ENCODE measurements at places on chromosomes 2 and 18.

- no peak for DNase-seq
Measured at GRCh38 chr2:64613276-64613675, 40.4 kb downstream of the SERTAD2 start.

- no peak for DNase-seq
Measured at GRCh38 chr2:127719301-127720218, 18.3 kb downstream of the SFT2D3 start.

DNA sequence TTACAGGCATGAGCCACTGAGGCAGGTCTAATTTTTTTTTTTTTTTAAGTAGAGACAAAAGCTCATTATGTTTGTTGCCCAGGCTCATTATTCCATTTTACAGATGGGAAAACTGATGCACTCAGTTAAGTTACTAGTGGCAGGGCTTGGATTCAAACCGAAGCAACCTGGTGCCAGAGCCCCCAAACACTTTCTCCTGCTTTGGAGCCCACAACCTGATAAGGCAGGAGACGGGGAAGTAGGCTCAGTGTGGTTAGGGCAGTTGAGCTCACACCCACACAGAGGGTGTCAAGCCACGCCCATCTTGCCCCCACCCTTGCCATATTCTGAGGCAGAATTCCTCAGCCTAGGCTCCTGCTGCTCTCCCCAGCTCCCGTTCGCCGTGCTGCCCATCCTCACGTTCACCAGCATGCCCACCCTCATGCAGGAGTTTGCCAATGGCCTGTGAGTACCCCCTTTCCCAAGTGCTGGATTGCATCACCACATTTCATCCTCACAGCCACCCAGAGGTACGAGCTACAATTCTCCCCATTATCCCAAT is 5.8 kb upstream of the CTDSP1 start:
- DNase-seq, result no peak

DNA sequence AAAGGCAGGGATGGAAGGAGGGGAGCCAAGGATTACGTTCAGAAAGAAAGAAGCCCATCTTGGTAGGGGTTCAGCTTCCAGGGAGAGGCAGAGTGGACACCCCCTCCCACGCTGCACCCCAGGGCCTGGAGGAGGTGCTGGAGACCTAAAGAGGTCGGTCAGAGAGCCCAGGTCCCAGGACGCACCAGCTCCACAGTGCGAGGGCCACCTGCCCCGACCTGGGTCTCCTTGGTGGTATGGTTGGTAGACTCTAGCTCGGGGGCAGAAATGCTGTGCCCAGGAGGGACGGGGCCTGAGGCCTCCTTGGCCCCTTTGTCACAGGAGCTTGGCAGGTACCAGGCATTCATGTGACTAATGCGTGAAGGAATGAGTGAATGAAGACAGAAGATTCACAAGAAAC is 87.1 kb upstream of the RAB6C start:
- no peak for DNase-seq

GRCh38 chr18:67618061-67618460 is 101.5 kb upstream of the DSEL start:
- no peak for DNase-seq

DNA sequence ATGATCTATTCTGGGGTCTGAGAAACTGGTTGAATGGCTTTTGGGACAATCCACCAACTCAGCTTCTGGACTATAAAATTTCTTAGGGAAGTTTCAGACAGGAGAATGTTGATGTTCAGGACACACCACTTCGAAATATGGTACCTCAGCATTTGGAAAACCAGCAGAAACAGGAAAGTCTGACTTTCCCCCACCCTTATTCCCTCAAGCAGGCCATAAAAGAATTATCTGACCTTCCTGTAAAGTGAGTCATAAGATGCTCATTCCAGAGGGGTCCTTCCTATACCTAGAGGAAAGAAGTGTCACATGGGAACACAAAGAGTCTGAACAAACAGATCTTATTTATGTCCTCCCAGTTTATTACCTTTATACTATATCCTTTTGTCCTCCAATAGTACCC is 415.0 kb downstream of the CPS1 start:
- no peak for DNase-seq

DNA sequence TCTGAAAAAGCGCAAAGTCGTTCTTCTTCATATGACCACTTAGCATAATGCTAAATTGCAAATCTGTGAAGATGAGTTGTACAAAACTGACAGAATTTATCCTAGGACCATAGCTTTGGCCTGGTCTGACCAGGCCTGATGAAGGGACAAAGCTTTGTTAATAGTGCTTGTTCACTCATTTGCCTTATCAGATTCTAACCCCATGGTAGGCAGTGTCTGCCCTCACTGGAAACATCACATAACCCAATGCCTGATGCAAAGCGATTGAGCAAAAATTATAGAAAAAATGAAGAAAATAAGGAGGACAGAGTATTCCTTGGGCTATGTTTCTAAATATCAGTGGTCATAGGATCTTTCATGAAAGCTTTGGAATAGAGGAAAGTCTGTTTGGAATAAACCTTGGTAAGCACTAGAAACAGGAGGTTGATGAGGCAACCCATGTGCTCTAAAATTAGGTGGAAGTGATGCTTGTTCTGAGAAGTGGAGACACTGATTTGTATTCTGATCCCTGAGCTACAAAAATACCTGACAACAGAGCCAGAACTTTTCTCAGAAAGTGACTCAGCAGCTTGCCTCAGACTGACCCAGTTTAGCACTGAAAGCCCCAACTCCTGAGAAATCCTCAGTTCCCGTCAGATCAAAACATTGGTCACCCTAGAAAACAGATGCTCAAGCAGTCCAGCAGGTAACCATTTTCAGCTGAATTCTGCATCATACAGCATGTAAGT is 131.4 kb upstream of the MAPRE2 start:
- DNase-seq, result no peak

DNA sequence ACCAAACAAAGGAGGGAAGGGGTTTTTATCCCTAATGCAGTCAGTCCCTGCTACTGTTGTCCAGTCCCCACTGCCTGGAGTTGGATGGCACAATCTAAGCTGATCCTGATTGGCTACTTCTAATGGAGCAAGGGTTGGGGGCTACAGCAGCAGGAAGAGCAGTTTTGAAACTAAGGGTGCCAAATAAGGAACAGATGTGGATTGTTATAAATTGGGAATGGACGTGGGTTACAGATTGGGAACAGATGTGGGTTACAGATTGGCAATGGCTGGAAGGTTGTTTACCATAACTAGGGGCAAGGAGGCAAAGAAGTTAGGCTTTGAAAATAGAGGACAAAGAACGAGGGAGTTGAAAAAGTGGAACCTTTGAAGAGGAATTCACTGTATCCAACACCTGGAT is 16.0 kb upstream of the PROM2 start:
- DNase-seq, result no peak

GRCh38 chr2:229775614-229776313 is 61.4 kb upstream of the DNER start:
- DNase-seq, result no peak

DNA sequence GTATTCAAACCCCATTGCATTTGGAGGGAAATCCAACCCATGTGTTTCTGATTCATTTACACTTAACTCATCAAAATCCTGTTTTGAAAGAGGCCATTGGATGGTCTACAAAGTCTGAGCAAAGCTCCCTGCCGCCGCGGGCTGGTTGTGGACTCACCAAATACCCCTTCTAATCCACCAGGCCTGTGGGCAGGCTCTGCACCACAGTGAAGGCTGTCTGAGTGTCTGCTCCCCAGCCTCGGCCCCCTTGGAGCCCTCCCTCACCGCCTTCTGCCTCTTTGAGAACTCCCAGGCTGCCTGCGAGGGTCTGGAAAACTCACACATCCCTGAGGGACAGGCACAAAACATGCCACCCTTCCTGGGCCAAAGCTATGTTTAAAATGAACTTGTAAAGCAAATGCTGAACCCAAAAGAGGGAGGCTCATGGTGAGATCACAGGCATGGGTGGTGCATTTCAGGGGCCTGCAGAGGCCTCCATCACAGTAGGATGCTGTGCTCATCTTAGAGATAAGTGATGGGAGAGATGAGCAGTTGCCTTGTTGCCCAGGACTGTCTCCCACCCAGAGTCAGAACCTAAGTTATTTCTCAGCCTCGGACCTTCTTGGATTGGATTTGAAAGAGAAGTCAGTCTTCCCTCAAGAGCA is 225.0 kb downstream of the CYP26B1 start:
- DNase-seq, result no peak

GRCh38 chr2:214816008-214816533 is 6.6 kb upstream of the BARD1 start:
- DNase-seq, result no peak

GRCh38 chr2:40831321-40831873 is 379.5 kb upstream of the SLC8A1 start:
- no peak for DNase-seq

DNA sequence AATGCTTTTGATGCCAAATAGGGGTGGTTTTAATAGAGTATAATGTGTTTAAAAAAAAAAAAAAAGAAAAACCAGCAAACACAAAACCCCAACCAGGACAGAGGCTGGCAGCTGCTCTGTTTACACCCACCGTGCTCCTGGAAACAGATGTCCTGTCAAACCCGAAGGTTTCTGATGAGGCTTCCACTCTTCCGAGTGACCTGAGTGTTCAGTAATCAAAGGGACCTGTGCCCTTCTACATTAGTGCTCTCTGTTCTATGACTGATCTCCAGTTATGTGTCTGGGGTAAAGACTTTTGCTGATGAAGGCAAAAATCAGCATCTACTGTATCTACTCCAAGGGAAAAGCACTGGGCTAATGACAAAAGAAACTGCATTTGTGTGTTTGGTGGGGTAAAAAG is 3.5 kb upstream of the KLHL29 start:
- DNase-seq, result no peak

DNA sequence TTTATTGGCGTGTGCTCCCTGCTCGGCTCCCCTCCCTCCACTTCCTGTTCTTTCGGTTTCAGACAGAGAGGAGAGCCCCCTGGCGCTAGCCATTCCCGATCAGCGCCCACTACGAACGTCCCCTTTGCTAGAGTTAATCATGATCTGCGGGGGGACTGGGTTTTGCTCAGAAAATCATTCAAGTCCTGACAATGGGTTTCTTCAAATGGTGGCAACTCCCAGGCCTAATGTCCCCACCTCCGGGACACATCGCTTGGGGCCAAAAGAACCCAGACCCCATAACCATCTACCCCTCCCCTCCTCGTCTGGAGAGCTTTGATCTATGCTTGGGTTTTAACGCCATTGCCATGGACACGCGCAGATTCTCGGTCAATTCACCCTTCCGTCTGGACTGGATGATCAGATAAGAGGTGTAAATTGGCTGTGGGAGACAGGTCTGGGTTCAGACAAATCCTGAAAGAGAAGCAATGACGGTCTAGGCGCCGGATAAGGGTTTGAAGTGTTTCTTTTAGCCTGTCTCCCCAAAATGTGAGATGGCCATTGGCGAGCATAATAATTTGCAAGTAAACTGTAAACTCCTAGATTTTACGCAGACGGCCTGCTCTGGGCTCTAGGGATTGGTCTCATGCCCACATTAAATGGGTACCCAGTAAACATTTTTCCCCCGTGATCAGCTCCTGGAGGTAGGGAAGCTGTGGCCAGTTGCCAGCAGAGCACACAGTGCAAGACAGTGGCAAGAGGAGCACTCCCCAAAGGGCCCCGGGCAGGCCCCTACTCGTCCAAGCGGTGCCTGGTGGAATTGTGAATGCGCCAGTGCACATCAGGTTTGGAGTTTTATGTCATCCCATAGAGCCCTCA is 4.7 kb downstream of the NRP2 start:
- no peak for DNase-seq

GRCh38 chr18:36648803-36649202 is 180.0 kb downstream of the TPGS2 start:
- no peak for DNase-seq

GRCh38 chr2:171741189-171741588 is 53.9 kb downstream of the DYNC1I2 start:
- DNase-seq, result no peak

- no peak for DNase-seq
Measured at GRCh38 chr2:38239452-38239851, 137.6 kb downstream of the ATL2 start.

DNA sequence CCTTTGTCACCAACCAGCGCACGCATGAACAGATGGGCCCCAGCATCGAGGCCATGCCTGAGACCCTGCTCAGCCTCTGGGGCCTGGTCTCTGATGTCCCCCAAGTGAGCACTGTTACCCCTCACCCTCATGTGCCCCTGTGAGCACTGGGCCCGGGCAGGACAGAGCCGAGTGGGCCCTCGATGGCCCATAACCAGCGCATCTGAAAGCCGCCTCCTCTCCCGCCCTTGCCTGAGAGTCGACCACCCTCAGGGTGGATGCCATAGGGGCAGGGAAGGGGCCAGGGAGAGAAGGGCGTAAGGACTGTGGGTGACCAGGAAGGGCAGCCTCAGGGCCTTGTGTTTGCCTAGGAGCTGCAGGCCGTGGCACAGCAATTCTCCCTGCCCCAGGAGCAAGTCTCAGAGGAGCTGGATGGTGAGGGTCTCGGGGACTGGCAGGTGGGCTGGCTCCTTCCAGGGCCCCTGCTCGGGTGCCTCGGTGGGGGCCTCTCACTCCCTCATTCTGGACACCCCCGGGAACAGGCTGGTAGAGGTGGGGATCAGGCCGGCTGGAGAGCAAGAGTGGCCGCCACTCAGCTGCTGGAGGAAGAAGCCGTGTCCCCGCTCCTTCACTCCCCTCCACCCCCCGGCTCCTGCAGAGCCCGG is 2.1 kb downstream of the PROM2 start:
- no peak for DNase-seq

DNA sequence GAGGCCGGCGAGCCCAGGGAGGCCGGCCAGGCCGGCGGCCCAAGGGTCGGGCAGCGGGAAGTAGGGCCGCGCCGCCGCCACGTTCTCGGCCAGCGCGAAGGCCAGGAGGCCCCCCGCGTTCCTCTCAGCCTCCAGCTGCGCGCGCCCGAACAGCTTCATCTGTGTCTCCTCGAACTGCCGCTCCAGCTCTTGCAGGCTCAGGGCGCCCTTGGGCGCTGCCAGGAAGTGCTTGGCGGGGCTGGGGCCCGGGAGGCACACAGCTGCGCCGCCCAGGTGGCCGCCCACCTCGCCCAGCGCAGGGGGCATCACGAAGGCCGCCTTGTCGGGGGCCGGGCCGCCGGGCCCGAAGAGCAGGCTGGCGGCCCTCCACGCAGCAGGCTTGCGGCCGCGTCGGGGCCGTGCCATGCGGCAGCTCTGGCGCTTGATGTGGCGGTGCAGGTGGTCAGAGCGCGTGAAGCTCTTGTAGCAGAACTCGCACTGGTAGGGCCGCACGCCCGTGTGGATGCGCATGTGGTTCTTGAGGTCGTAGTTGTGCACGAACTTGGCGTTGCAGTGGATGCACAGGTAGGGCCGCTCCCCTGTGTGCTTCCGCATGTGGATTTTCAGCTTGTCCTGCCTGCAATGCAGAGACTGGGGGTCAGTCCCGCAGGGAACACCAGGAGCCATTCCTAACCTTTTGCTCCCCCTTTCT is 99.0 kb upstream of the SMAD2 start:
- DNase-seq, result no peak

- DNase-seq, result no peak
Measured at GRCh38 chr2:68237976-68238580, 14.3 kb downstream of the PPP3R1 start.
